ENCODE measurements at places on chromosomes 12 and 14.

DNA sequence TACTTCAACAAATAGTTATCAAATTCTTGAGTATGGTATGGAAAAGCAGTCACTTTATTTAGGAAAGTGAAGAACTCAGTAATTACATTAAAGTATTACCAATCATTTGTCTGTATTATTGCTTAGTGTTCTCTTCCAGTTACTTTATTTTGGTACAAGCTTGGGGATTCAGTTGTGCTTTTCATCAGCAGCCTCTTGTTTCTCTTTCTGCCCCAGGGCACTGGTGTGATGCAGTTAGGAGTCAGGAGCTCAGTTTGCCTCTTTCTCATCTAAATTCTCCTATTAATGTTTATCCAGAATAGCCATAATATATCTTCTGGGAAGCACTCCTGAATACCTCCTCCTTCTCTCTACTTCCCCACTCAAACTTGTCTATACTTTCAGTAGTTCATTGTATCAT is 25.7 kb downstream of the PMCH start:
- DNase-seq: no peak

DNA sequence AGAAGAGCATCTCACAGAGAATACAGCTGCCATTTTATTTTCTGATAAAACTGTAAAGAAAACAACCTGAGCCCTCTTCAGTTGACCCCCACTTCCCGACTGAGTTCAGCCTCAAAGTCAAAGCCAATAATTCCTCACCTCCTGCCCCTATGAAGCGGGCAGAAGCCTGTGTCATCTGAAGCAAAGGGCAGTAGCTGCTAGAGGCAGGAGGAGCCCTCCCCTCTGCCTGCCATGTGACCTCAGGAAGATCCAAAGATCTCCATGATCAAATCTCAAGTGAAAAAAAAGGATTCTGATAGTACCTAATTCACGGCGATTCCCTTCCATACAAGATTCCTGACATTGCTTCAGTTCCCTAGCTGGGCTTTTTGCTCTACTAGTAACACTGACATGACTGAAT is 223.1 kb upstream of the CAND1 start:
- no peak for DNase-seq

DNA sequence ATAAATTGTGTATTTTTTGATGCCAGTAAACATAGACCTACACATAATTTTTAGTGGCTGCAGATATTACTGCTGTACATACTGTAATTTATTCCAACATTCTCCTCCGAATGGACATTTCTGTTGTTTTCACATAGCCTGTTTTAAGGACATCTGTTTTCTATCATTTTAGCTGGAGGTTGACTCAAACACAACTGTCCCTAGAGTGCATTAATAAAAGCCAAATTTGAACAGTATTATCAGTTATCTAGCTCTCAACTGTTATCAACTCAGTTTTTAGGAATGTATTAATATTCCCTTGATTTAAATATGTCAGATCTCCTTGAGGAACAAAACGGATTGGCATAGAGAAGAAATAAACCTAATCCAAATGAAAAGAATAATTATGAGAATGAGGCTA is 17.2 kb upstream of the PIWIL1 start:
- no peak for DNase-seq

DNA sequence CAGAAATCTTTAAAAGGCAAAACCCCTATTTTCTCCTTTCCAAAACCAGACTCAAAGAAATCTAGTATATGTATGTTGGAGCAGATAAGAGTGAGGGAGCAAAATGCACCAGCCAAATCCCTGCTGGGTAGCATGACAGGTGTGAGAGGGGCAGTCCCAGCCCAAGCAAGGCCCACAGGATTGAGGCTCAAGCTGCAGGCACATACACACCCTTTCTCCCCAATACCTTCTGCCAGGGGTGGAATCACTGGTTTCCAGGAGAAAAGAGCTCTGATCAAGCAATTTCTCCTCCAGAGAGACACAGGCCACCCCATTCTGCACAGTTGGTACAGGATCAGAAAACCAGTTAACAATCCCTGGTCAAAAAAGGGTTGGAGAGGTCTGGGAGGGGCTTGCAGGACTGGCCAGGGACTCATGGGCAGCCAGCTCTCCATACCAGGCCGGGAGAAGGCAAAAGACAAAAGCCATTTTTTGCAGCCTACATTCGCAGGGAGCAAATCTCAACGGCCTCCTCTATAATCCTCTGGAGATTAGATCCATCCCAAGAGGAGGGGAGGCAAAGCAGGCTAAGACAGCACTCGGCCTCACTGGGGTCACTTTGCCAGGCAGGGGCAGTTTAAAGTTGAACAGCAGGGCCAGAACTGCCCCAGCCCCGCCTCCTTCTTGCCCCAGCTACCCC is 2.1 kb downstream of the KMT2D start:
- no peak for DNase-seq
